ENCODE measurements at places on chromosomes 1 and 21.

DNA sequence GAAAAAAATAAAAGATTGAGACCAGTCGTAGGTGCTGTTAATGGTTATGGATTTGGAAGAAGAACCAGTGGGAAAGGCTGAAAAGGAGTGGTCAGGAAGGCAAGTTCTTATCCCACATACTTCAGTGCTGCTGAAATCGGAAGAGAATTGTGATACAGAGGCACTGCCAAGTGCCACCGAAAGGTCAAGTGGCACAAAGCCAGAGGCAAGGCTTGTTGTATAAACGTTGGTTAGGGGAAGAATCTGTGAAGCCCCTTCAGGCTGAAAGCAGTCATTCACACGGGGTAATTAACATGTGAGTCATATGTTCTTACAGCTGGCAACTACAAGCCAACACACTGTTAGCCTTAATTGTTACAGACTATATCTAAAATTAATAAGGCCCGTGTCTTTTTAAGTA is 48.8 kb downstream of the ZBTB40 start:
- DNase-seq, result no peak

- DNase-seq, result no peak
Measured at GRCh38 chr1:169833179-169833901, 38.6 kb upstream of the METTL18 start.

DNA sequence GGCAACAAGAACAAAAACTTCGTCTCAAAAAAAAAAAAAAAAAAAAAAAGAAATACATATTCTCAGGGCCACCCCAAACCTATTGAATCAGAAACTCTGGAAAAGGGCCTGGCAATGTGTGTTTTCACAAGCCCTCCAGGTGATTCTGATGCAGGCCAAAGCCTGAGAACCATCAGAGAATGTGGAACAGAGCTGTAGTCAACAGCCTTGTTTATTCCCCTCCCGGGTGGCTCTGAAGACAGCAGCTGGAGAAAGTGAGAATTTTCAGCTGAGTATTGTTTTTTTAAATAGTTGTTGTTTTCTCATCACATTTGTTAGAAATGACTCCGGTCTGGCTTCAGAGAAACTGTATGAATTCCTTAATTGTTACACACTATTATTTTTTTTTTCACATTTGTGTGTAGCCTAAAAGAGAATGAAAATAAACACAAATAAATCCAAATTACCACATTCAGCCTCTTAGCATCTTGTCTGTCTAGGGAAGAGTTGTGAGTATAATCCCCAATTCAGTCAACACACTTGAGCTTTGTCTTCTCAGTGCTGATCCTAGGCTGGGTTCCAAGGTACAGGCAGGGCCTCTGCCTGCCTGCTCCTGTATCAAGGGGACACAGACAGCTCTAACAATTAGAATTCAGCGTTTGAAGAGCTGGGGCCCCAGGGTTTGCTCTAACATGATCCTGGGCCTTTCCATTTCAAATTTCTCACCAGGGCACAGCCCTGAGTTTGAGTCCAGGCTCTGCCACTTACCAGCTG is 6.6 kb upstream of the AZIN2 start:
- no peak for DNase-seq

- DNase-seq, result no peak
Measured at GRCh38 chr1:227759341-227760300, 24.4 kb downstream of the SNAP47 start.

GRCh38 chr1:37989361-37989930 is 376 bp downstream of the SF3A3 start:
- DNase-seq, result no peak

DNA sequence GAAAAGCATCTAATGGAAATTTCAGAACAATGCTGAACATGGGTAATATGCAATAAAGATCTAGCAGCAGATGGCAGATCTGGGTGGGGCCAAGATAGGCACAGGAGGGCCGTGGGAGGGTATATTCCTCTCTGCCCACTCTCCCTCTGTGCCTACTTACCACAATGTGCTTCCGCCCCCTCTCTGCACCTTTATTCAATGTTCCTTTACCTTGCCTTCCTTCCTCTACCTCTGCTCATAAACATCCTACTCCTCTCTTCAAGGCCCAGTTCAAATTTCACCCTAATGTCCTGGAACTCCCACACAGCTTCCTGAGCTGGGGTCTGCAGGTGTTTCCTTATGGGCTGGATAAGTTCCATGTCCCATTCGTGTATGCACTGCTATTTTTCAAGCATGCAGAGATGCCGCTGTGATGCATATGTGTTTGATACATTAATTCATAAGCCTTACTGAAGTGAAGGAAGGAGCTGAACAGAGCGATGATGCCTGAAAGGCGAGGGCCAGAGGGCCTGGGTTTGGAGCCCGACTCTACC is 65.6 kb upstream of the EDEM3 start:
- no peak for DNase-seq

GRCh38 chr1:155970531-155971167 is 7.7 kb downstream of the ARHGEF2 start:
- DNase-seq, result no peak

DNA sequence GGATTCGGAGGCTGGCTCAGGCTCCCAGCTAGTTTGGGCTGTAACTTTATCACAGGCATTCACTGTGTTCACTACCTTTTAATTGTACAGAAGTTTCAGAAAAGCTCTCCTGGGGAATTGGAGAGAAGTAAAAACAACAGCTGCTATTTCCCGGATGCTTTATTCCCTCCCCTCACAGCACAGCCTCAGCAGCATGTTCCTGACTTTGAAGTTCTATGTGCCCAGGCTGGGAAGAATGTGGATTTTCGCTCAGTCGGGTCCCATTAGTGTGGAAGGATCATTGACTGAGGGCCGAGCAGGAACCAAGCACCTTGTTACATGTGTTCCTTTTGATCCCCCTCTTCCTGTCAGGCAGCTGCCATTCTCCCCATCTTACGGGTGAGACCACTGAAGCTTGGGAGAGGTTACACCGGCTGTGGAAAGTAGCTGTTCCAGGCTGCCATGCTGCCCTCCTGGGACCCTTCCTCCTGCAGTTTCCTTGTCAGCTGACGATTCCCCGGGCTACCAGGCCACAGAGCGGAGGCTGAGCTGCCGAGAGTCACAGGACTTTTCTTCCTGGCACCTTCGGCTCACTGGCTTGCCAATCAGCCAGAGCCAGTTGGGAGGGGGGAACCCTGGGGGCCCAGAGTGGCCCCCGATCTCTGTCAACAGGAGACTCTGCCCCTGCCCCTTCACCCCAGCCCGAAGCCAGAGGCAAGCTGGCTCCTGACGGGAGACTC is 223.1 kb upstream of the TMEM51 start:
- DNase-seq, result no peak

- no peak for DNase-seq
Measured at GRCh38 chr1:110254604-110255391, 44.7 kb downstream of the KCNC4 start.

GRCh38 chr1:11664336-11665065 is 501 bp downstream of the FBXO6 start:
- DNase-seq, result no peak
